ENCODE measurements at places on chromosomes 7 and 10.

DNA sequence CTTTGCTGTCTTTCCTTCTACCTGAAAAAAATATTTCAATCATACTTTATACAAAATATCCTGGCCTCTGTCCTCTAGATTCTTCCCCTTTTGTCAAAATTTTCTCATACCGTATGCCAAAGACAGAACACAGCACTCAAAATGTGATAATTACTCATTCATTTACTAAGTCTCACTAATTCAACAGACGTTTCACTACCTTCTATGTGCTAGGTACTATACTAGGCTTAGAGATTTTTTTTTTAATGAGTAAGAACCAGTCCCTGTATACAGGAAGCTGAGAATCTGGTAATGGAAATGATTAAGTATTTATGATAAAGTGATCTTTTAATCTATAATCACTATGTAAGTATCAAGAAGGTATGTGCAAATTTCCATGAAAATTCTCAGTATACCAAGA is 128.0 kb downstream of the ELAPOR2 start:
- DNase-seq, result no peak

- DNase-seq, result no peak
These were observed 1.5 kb upstream of the ZNF438 start for GRCh38 chr10:31033147-31033546.

DNA sequence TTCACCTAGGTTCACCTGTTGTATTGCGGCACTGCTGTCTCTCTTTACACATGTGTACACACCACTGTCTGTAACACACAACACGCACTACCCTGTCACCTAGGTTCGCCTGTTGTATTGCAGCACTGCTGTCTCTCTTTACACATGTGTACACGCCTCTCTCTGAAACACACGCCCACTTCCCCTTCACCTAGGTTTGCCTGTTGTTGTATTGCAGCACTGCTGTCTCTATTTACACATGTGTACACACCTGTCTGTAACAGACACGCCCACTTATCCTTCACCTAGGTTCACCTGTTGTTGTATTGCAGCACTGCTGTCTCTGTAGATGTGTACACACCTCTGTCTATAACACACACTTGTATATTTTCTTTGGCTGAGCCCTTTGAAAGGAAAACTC is 51.5 kb downstream of the WDR37 start:
- DNase-seq, result no peak

DNA sequence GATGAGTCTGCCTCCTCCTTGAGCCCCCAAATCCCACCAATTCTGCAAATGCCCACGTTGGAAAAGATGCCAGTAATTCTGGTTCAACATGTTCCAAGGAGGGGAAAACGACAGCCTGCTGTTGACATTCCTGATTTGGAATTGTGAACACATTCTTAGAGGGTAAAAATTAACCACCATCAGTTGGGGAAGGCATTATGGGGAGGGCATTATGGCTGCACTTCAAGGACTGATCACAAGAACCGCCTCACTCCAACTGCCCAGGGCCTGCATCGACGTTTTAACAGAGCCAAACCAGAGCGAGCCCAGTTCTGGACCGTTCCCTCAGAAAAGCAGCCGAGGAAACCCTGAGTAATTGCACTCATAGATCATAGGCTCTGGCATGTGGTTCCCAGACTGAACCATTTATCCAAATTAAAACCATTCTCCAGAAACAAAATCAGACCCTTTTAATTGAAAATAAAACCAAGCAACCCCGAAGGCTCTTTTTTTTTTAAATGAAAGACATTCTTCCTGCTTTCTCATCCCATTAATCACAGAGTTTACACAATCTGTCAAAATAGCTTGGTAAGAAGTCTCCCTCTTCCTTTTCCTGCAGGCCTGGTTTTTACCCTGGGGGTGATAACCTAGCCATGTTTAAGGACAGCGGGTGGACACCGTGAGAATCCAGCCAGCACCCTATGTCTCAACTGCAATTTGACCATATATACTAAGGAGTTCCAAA is 8.0 kb downstream of the TNS3 start:
- peak; percentile 78 for DNase-seq

DNA sequence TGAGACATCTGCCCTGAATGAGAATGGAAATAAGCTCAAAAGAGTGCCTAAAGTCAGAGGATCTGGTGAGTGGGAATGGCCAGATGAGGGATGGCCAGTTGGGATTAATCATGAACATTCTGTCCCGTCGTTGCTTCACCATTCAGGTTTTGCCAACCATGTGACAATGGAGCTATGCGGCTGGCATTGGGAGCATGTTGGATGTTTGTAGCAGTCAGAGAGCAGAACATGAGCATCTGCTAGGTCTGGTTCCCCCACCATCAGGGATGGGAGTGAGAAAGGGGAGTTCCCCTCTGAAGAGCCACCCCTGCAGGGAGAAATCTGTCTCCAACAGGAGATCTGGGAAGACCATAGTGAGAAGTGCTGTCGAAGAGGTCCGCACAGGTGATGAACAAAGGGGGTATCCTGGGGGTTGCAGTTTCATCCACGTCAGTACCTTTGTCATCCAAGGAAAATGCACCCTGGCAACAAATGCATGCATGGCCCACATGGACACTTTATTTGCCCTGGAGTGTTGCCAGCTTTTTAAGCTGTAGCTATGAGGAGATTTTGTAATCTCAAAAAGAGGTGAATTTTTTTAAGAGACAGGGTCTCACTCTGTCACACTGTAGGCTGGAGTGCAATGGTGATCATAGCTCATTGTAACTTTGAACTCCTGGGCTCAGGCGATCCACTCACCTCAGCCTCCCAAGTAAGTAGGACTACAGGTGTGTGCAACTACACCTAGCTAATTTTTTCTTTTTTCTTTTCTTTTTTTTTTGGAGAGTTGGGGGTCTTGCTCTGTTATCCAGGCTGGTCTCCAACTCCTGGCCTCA is 190.2 kb downstream of the CAMK1D start:
- DNase-seq, result no peak

GRCh38 chr10:71712170-71712569 is 7.4 kb downstream of the C10orf105 start:
- DNase-seq, result no peak

DNA sequence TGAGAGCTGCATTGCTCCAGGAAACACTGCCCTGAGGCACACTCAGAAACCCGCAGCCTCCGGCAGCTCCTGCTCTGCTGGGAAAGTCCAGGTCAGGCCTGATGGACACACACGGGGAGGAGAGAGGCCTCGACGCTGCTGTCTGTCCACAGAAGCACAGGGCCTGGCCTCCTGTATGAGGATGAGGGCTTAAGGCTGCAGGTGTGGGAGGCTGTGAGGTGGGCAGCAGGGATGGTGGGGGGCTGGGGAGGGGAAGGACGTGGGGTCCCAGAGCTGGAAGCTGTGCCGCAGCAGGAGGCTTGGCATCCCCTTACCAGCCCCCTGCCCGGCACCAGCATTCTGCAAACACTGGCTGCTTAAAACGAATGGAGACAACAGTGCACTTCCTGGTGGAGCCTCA is 186.2 kb downstream of the DNAJB6 start:
- DNase-seq, result no peak

DNA sequence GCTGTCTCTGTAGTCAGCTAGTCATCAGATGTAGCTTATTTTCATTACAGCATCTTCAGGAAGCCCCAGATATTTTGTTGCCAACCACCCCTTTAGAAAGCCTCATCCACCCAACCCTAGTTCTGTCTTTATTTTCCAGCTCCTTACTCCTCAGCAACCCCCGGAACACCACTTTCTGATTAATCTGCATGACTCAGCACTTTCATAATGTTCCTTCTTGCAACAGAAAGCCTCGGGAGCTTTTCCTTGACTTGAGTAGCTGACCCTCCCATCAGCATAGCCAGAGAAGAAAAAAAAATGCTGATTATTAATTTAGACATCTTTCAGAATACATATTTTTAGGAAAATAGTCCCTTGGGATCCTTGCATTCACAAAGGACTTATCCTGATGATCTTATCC is 244.0 kb upstream of the CXCL12 start:
- no peak for DNase-seq

DNA sequence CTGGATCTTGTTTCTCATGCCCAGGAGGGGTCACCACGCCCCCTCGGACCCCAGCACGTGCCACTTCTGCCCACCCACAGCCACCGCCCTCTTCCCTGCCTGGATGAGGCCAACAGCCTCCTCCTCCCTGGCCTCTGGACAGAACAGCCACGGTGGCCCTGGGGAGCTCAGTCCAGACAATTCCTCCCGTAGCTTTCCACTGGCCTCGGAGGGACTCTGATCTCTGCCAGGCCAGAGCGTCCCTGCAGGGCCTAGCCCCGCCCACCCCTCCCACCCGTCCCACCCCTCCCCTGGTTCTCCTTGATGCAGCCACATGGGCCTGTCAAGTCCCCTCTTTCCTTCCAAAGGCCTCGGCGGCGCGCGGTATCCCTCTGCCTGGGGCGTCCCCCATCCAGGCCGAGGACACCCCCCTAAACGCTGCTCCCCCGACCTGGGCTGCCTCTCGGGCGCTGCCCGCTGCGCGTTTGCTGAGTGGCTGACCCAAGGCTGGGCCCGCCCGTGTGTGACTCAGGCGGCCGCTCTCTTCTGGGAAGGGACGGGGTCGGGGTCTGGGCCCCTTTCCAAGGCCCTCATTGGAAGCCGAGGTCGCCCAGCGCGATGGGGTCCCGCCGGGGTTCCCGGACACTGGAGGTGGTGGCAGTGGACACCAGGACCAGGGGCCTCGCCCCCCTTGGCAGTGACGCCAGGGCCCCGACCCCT is 557 bp downstream of the TMEM120A start:
- DNase-seq, result peak; percentile 40

GRCh38 chr7:135179321-135179925 is 8.9 kb upstream of the CYREN start:
- DNase-seq, result no peak

- DNase-seq, result no peak
These were observed 374.7 kb upstream of the VWC2 start for GRCh38 chr7:49398746-49399145.

Measured in foreskin melanocyte (primary cell).